ENCODE measurements at places on chromosomes 5 and 9. TPM values are rescaled to one million over a fixed set of nuclear protein-coding genes. Genes with fewer than 3 reads are reported as not detected.

Gene PKD2L2
- polyA plus RNA-seq = 0.11 TPM

Gene SLC9A3
- 1.9 TPM for polyA plus RNA-seq

Gene C5orf15
- 81.0 TPM for polyA plus RNA-seq

- DNase-seq = no peak
Measured at GRCh38 chr5:127555826-127556225, 38.4 kb downstream of the PRRC1 start.

DNA sequence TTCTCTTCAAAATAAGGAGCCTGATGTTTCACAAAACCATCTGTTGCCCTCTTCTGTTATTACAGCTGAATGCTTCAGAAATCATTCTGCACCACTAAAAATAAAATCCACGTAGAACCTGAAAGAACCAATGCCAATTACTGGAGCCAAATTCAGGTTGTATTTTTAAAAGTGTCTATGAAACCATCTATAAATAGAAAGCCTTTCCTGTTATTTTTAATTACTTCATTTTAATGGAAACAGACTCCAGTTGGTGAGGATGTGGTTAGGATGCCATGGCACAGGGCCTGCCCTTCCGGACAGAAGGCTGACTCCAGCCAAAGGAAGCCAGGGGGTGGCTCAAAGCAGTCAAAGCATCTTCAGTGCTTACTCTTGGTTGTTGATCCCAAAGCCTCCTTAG, 119.8 kb downstream of the TENT4A start:
- no peak for DNase-seq

- no peak for DNase-seq
Measured at GRCh38 chr5:119302916-119303897, 52.6 kb upstream of the TNFAIP8 start.

Gene OR13C4
- polyA plus RNA-seq = not detected

- peak; percentile 81 for DNase-seq
Measured at GRCh38 chr9:127451858-127452656, 747 bp downstream of the LRSAM1 start.

DNA sequence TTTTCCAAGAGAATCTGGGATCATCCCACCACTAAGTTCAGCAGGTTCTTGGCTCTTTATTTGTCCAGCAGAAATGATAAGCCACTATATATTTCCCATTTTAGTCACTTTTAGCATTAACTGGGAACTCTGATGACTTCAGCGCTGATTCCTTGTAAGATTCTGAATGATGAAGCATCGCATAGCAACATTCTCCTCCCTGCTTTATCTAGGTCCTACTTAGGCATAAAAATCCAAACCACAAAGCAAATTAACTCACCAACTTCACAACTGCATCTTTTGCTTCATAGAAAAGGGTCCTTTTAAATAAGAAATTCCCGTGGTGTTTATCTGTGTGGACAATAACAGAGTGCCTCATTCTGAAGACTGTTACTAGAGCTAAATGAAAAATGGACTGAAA, 203.9 kb downstream of the SAXO1 start:
- no peak for DNase-seq

Gene WDR31
- 1.3 TPM for polyA plus RNA-seq

GRCh38 chr5:140221697-140222223, 46.8 kb downstream of the CYSTM1 start:
- no peak for DNase-seq

GRCh38 chr9:134449180-134449916, 123.1 kb downstream of the RXRA start:
- DNase-seq = peak; percentile 97

Gene CNTNAP3
- 0.19 TPM for polyA plus RNA-seq

GRCh38 chr9:1253064-1253979, 203.2 kb downstream of the DMRT2 start:
- DNase-seq = no peak

Gene IER5L
- polyA plus RNA-seq = 8.9 TPM

DNA sequence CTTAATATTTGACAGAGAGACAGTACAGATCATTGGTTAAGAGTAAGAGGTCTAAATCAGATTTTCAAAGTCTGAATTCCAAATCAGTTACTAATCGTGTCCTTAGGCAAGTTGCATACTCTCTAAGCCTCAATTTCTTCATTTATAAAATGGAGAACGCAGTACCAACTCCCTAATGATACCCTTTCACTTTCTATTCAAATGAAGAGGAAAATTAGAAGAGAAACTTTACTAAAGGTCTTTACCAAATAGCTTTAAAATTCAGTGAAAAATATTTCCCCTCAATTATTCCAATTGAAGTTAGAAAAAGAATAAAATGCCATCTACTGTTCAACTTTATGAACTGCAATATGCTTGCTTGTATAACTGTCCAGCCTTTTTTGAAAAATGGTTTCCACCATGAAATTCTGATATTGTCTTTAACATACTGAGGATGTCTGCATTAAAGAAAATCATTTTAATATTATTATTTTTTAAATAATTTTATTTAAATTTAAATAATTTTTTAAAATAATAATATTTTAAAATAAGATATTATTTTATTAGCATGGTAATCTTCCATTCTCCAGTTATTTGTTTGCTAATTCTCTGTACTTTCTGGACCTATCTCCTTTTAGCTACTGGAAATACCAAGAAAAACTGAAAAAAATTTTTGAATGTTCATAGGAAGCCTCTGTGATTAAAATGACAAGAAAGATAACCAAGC, 36.0 kb downstream of the POC5 start:
- no peak for DNase-seq

DNA sequence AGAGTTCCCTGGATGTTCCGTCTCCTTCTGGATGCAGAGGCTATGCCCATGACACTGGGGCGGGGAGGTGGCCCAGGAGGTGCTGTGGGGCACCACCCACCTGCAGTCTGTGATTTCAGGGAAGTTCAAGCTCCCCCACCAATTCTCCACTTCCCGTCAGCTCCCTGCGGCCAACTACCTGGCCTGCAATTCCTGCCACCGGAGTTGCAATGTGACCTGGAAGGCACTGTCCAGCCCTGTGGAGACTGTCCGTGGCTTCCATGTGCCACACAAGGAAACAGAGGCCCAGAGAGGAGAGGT, 16.6 kb downstream of the GFI1B start:
- no peak for DNase-seq

Gene CCL28
- polyA plus RNA-seq = not detected

Gene PCDHA11
- not detected for polyA plus RNA-seq

Gene SLC6A3
- polyA plus RNA-seq = not detected

DNA sequence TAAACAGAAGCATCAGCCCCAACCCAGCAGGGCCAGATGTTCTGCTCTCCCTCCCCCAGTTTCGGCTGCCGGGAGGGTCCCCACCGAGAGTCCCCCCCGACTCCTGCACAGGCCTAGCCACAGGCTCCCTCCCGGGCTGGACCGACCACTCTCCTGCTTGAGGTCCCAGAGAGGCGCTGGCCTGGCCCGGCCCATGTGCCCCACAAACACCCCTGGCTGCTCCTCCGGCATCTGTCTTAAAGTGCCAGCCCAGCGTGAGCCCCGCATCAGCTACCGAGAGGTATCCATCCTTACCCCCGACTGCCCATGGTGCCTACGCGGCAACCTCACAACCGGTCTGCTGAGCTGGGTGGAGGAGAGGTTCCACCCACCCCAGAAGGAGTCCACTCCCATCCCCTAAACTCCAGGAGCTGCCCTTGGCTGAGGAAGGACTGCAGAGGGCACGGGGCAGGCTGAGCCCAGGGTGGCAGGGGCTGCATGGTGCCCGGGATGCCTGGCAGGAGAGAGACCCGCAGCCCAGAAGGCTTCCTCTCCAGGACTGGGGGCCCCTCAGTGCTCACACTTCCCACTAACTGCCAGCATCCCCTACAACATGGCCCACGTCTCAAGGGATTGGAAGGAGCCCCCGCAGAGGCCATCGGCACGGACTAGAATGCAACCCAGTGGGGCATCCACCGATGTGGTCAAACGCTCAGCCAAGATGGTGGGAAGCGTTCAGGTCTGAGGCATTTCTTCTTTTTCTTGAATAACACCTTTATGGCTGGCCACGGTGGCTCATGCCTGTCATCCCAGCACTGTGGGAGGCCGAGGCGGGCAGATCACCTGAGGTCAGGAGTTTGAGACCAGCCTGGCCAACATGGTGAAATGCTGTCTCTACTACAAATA, 15.6 kb upstream of the EGFL7 start:
- no peak for DNase-seq

DNA sequence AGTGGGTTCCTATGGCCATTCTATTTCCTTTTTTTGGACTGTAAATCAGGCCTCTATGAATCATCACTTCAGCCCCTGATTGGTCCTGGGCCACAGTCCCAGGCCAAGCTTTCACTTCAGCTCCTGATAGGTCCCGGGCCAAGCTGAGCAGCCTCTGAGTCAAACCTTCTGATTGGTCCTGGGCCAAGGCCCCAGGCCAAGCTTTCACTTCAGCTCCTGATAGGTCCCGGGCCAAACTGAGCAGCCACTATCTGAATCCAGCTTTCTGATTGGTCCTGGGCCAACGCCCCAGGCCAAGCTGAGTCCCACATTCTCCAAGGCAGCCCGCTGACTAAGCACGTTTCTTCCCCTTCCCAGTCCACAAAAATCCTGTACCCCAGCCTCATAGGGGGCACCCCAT, 1972.9 kb upstream of the ACO1 start:
- DNase-seq = no peak

Gene SCGB3A2
- polyA plus RNA-seq = not detected

DNA sequence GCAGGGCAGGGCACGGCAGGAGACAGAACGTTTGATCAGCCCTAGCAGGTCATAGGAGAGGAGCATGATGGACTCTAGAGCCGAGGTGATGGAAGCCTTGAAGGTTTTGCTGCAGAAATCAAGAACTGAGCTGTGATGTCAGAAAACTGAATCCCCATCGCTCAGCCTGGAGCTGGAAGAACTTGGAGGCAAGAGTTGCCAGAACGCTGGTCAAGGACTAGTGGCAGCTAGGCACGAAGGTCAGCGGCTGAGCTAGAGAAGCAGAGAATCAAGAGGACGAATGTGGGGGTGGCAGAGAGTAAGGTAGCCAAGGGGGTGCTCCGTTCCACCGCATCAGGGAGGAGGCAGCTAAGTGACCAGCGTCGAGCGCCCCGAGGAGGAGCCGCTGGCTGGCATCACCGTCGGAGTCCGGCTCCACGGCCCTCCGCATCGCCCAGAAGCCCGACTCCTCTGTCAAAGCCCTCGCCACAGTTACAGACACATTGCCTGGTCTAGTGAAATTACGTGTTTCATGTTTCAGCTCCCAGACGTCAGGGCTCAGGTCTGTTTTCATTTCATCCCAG, 1.2 kb upstream of the GALNT10 start:
- DNase-seq = peak; percentile 44

DNA sequence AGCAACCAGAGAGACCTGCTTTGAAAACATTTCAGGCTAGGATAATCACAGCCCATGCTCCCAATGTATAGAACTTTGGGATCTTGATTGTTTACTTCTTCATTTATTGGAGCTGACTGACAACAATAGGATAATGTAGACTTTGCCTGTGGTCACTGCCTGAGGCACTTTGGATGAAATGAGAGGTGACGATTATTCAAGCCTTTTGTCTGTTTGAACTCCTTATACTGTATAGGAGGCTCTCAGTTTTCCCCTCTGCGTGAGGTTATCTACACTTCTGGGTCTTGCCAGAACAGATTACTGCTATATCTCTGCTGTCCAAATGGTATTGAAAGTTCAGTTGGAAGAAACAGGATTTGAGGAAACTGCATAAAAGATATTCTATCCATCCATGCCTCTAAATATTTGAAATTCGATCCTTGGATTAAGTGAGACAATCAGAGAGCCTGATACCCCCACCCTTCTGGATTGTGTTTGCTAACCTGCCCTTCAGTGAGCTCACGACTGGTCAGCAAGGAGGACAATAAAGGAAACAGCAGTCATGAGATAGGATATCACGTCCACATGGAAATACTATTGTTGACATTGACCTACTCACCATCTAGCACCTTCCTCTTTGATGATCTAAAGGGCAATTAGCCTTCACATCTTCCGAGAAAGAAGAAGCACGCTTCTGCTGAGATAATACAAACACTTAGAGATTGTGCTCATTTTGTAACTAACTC, 98.1 kb downstream of the DOCK8 start:
- DNase-seq = no peak

- DNase-seq = no peak
Measured at GRCh38 chr9:87371795-87372355, 125.8 kb upstream of the DAPK1 start.

Gene NUTM2F
- polyA plus RNA-seq = not detected

DNA sequence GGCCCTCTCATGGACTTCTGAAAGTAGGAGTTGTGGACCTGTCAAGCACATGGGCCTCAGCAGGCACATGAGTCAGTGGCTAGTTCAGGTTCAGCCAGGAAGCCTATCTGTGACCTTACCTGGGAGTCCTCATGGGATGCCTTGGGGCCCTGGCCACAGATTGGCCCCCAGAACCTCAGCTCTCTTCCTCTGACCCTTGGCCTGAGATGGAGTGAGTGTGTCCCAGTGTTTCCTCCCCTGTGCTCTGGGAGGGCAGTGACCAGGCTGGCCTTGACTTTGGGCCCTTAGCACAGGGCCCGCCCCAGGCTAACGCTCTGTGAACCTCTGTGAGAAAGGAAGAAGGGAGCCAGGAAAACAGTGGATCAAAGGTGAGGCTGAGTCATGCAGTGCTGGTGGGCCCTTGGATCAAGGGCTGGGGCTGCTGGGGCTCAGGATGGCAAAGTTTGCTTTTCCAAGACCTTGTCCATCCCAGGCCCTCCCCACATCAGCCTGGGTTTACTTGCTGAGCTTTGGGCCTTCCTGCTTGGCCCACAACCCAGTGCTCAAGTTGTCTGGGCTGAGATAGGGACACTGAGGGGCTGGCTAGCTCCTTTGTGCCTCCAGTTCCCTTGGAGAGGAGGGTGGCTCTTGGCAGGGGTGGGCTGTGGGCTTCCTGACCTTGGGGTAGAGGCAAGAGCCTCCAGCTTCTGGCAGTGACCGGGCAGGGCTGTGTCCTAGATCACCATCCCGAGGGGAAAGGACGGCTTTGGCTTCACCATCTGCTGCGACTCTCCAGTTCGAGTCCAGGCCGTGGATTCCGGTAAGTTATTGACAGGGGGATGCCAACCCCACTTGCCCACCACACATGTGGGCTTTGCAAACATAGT, 41.4 kb downstream of the RGS3 start:
- no peak for DNase-seq

All from SK-N-SH (cell line).